ENCODE measurements at places on chromosomes 7 and 10.

- no peak for DNase-seq
Measured at GRCh38 chr7:93146036-93146435, 2.1 kb downstream of the SAMD9L start.

DNA sequence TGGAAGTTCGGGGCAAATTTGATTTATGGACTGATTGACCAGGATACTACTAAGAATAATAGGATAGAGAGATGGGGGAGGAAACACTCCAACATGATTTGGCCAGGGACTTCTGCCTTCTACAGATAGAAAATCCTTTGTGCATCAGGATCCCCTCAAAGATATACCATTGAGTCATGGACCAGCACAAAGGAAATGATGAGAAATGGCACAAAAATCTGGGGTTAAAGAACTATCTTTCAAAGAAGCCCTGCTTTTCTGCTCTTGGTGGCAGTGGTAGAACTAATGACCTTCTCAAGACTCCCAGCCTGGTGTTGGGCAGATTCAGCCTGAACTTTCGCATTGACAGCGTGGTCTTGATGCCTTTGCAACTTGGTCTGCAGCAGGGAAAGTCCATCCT lies 27.6 kb upstream of the LAMB1 start:
- DNase-seq: no peak

DNA sequence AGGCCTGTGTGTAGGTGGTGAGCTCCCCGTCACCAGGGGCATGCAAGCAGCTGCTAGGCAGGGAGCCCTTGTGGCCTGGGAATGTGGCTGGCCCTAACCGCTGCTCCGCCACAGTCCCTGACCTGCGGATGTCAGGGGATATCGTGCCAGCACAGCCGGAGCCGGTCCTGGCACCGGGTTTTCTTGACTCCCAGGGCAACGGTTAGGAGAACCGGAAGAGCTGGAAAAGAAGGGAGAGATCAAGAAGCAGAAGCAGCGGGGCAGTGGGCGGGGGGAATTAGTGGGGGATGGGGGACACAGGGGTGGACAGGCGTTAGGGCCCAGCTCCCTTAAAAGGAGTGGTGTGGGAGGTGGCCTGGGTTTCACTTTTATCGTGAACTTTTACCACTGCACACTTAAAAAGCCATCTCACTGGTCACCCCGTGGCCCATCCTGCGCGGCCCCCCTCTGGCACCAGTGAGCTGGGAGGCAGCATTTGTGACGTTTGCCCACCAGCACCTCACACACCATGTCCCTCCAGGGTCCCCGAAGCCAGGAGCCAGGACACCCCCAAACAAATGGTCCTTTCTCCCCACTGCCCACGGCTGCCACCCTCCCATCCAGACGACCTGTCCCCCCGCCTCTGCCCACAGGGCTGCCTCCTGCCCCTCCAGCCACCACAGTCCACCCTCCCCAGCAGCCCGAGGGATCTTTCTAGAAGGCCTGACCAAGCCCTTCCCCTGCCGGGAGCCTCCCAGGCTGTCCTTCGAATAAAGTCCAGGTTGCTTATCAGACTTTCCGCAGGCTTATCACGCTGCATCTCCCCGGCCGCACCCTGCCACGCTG lies 1.8 kb upstream of the MICALL2 start:
- no peak for DNase-seq

- no peak for DNase-seq
Measured at GRCh38 chr10:110612087-110612486, 32.0 kb upstream of the RBM20 start.

DNA sequence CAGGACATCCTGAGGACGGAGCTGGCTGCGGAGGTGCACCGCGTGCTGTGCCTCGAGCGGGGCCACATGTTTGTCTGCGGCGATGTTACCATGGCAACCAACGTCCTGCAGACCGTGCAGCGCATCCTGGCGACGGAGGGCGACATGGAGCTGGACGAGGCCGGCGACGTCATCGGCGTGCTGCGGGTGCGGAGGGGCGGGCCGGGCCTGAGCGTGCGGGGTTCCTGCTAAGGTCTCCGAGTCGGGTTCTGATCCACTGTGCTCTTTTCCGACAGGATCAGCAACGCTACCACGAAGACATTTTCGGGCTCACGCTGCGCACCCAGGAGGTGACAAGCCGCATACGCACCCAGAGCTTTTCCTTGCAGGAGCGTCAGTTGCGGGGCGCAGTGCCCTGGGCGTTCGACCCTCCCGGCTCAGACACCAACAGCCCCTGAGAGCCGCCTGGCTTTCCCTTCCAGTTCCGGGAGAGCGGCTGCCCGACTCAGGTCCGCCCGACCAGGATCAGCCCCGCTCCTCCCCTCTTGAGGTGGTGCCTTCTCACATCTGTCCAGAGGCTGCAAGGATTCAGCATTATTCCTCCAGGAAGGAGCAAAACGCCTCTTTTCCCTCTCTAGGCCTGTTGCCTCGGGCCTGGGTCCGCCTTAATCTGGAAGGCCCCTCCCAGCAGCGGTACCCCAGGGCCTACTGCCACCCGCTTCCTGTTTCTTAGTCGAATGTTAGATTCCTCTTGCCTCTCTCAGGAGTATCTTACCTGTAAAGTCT lies 10.4 kb downstream of the ATG9B start:
- peak; percentile 97 for DNase-seq

GRCh38 chr10:102863660-102864059 lies 5.6 kb upstream of the AS3MT start:
- DNase-seq: no peak

DNA sequence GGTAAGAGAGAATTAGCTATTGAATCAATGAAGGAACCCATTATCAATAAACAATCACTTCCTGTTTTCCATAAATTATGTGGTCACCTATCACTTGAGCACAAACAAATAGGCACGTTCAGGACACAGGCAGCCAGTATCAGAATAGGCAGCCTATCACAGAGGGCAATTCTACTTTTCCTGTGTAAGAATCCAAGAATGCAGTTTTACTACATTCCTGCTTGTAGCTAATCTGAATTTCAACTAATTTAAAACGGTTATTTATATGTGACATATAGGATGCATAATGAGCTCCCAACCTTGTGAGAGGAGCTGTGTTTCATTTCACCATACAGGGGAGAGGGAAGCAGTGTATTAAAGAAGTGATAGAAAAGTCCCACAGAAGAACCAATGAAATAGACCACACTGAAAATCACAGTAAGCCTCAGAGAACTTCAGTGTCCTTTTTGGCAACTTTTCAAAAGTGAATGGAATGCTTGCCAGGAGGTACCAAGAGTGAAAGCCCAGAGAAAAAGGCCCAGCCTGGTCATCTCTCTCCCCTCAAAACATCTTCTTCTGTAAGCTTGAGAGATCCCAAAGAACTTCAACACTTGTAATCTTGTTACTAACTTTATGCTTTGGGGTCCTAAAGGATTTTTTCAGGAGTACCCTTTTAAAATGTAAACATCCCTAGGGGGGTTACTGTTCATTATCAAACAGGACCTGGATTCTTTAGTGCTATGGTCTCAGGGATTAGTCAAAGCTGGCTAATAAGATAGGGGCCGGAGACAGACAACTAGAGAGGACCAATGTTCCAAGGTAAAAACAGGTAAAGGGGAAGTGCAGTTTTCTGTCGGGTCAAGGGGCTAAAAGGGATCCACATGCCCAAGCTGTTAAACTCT lies 1.3 kb downstream of the IMMP2L start:
- no peak for DNase-seq

GRCh38 chr7:44977959-44978335 lies 868 bp downstream of the MYO1G start:
- DNase-seq: peak; percentile 39

GRCh38 chr7:43906331-43907010 lies at the start of gene URGCP:
URGCP (minus strand) TSS chr7:43906596; CDS start chr7:43906575, 21 bp downstream.
- DNase-seq: peak; percentile 71

GRCh38 chr10:3068968-3069737 lies 1.8 kb downstream of the PFKP start:
- DNase-seq: peak; percentile 58

DNA sequence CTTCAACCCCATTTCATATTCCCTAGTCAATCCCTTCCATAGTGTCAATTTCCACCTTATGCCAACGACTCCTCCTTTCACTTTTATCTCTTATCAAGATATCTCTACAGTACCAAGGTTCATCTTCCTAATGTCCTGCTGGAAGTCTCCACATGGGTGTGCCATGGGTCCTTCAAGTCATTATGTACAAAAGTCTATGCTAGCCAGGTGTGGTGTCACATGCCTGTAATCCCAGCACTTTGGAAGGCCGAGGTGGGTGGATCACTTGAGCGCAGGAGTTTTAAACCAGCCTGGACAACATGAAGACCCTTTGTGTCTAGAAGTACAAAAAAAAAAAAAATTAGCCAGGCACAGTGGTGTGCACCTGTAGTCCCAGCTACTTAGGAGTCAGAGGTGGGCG lies 47.6 kb downstream of the PRTFDC1 start:
- DNase-seq: no peak

- no peak for DNase-seq
Measured at GRCh38 chr7:39583539-39583938, 17.3 kb downstream of the YAE1 start.

GRCh38 chr10:7817576-7817975 lies 729 bp upstream of the TAF3 start:
- no peak for DNase-seq

GRCh38 chr10:59808896-59809643 lies 55.8 kb upstream of the MRLN start:
- peak; percentile 81 for DNase-seq

- no peak for DNase-seq
Measured at GRCh38 chr7:7103343-7104313, 78.7 kb upstream of the C1GALT1 start.

DNA sequence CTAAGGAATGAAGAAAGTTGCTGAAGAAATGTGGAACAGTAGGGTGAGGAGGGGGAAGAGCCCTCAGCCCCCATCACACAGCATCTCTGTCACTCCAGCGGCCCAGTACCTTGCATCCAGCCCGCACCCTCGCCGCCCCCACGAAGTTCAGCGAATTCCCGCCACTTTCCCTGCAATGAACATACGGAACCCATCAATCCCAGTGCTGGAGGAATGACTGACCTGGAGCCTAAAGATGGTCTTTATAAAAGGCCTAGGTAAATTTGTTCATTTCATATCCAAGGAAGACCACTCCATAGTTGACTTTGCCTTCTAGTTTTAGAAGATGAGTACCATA lies 779 bp upstream of the KIF5B start:
- no peak for DNase-seq

- DNase-seq: no peak
Measured at GRCh38 chr7:84277628-84278224, 83.1 kb upstream of the SEMA3A start.

DNA sequence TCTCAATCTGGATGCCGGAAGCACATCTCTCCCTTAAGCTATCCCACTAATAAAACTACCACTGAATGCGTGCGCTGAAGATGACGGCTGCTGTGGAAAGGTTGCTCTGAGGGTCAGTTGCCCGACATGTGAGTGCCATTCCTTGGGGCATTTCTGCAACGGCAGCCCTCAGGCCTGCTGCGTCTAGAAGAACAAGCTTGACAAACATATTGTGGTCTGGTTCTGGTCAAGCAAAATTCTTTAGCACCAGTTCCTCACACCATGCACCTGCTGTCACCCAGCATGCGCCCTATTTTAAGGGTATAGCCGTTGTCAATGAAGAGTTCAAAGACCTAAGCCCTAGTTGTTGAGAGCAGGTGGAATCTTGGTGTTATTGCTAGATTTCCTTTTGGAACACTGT lies 184.2 kb downstream of the SRPK2 start:
- DNase-seq: no peak

DNA sequence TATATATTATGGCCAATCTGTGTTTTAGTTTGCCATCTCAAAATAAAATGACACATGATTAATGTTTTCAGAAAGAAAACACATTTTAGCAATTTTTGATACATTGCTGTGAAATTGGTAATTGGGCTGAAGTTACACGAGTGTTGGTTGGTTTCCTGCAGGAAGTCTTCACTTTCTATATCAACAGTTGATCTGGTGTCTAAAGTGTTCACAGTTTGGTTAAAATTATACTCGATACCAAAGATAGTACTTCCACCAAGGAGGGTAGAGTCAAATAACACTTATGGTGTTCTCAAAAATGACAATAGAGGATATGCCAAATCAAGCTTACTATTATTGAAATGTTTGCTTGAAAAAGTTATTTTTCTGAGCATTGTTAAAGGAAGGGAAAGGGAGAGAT lies 120.3 kb upstream of the GLCCI1 start:
- no peak for DNase-seq

GRCh38 chr10:71486484-71487114 lies 89.9 kb downstream of the CDH23 start:
- peak; percentile 60 for DNase-seq

DNA sequence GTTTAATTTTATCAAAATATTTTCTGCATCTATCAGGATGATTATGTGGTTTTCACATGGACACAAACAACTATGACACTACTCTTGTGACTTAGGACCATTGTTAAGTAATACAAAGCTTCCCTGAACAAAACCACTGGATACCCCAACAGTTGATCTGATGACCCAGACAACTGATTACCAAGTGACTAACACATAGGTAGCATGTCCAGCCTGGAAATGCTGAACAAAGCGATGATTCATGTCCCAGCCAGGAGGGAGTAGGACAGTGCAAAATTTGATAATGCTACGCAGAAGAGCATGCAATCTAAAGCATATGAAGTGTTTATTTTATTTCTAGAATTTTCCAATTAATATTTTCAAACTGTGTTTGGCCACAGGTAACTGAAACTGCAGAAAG lies 8.9 kb upstream of the PNLIP start:
- DNase-seq: no peak

- DNase-seq: no peak
Measured at GRCh38 chr7:120862987-120863590, 5.1 kb upstream of the TSPAN12 start.

GRCh38 chr10:124287791-124288190 lies 130.9 kb downstream of the OAT start:
- DNase-seq: no peak

- DNase-seq: no peak
Measured at GRCh38 chr7:138359870-138360559, 100.0 kb upstream of the TRIM24 start.

GRCh38 chr10:80585812-80586211 lies 48.1 kb downstream of the SH2D4B start:
- no peak for DNase-seq

GRCh38 chr7:80720146-80720545 lies 81.7 kb downstream of the CD36 start:
- no peak for DNase-seq

- DNase-seq: no peak
Measured at GRCh38 chr10:34297541-34298345, 517.4 kb downstream of the PARD3 start.

DNA sequence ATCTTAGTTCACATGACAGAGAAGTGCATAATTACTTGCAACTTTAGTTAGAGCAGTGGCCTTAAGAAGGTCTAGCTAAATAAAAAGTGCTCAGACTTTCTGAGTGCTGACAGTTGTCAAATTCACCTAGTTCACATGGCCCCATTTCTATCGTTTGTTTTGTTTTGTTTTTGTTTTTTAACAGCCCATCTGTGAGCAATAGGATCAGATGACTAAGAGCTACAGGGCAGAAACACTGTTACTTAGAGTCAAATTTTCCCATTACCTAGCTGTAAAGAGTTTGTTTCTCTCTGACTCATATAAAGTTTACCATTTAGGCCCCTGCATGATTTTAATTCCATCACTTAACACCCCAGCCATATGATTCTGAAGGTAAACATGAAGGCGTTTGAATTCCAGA lies 18.8 kb downstream of the CAV1 start:
- DNase-seq: no peak

Measured in activated naive CD4-positive, alpha-beta T cell treated with anti-CD3 and anti-CD28 coated beads, Interleukin-2, amount 10 ng/mL, durations not matched to agents 7 days and 5 days (primary cell).